Naive thymus-derived CD8-positive, alpha-beta T cell (primary cell): ENCODE measurements at places on chromosomes 4 and X. TPM values are rescaled to one million over a fixed set of nuclear protein-coding genes. Genes with fewer than 3 reads are reported as not detected.

ARHGEF38 gene
- not detected for total RNA-seq

KIT gene
- 0.08 TPM for total RNA-seq

USP11 gene
- 195 TPM for total RNA-seq

CLCN4 gene
- 0.42 TPM for total RNA-seq

UGT2B10 gene
- not detected for total RNA-seq

LONRF3 gene
- total RNA-seq: 7.5 TPM

TMPRSS11D gene
- total RNA-seq: not detected

ODAPH gene
- not detected for total RNA-seq

MGAT4D gene
- total RNA-seq: not detected

TMEM144 gene
- not detected for total RNA-seq

NEIL3 gene
- not detected for total RNA-seq

SPANXD gene
- total RNA-seq: not detected

CT45A3 gene
- total RNA-seq: not detected

VSIG1 gene
- total RNA-seq: 37.3 TPM

DAPP1 gene
- total RNA-seq: 12.1 TPM

FOXR2 gene
- not detected for total RNA-seq

MAGEC3 gene
- total RNA-seq: not detected

CT55 gene
- total RNA-seq: not detected

UGT2A1 gene
- total RNA-seq: not detected

CCKAR gene
- not detected for total RNA-seq

AGTR2 gene
- not detected for total RNA-seq

NDNF gene
- total RNA-seq: not detected

ZCCHC18 gene
- total RNA-seq: 24.2 TPM

PDGFC gene
- total RNA-seq: not detected

MAGED4B gene
- total RNA-seq: 3.5 TPM

GLRA3 gene
- not detected for total RNA-seq

AREG gene
- 0.47 TPM for total RNA-seq

TRIM61 gene
- total RNA-seq: 2.1 TPM

GPR119 gene
- total RNA-seq: not detected

MXD4 gene
- 44.2 TPM for total RNA-seq

PITX2 gene
- not detected for total RNA-seq

NIPAL1 gene
- total RNA-seq: 2.2 TPM

TECRL gene
- total RNA-seq: not detected

SCARB2 gene
- total RNA-seq: 25.8 TPM

ANXA10 gene
- total RNA-seq: not detected

SGCB gene
- 7.3 TPM for total RNA-seq

STK32B gene
- not detected for total RNA-seq

ADH7 gene
- total RNA-seq: not detected

BEND2 gene
- total RNA-seq: not detected

EDNRA gene
- total RNA-seq: not detected

FAT4 gene
- total RNA-seq: not detected

RIPPLY1 gene
- total RNA-seq: not detected

PPEF1 gene
- total RNA-seq: 0.55 TPM

AMOT gene
- 2.7 TPM for total RNA-seq

KCNIP4 gene
- total RNA-seq: not detected

MAGEA1 gene
- not detected for total RNA-seq

PPP3CA gene
- 22.8 TPM for total RNA-seq

DCLK2 gene
- total RNA-seq: not detected

PAGE5 gene
- not detected for total RNA-seq

RAB28 gene
- total RNA-seq: 14.5 TPM

TRAM1L1 gene
- not detected for total RNA-seq
